ENCODE measurements at places on chromosomes 12 and 14.

- DNase-seq: no peak
Observed at GRCh38 chr12:98137278-98137677, 378.1 kb upstream of the TMPO start.

- DNase-seq: no peak
Observed at GRCh38 chr12:19971361-19972280, 396.7 kb upstream of the PDE3A start.

DNA sequence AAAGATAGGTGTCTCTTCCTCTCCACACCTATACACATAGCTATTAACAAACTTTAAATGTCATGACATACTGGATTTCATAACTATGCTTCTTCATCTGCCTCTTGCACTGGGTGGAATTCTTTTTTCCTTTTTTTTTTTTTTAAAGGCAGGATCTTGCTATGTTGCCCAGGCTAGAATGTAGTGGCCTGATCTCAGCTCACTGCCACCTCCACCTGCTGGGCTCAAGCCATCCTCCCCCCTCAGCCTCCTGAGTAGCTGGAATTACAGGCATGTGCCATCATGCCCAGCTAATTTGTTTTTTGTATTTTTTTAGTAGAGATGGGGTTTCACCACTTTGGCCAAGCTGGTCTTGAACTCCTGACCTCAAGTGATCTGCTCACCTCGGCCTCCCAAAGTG lies 4.8 kb downstream of the MRPL51 start:
- no peak for DNase-seq

GRCh38 chr12:106759526-106760183 lies 14.8 kb upstream of the RIC8B start:
- no peak for DNase-seq

- no peak for DNase-seq
Observed at GRCh38 chr14:96084796-96085195, 45.6 kb downstream of the C14orf132 start.

- DNase-seq: no peak
Observed at GRCh38 chr14:31529053-31529452, 32.2 kb upstream of the NUBPL start.

- DNase-seq: no peak
Observed at GRCh38 chr14:96264853-96265252, 8.8 kb downstream of the BDKRB1 start.

DNA sequence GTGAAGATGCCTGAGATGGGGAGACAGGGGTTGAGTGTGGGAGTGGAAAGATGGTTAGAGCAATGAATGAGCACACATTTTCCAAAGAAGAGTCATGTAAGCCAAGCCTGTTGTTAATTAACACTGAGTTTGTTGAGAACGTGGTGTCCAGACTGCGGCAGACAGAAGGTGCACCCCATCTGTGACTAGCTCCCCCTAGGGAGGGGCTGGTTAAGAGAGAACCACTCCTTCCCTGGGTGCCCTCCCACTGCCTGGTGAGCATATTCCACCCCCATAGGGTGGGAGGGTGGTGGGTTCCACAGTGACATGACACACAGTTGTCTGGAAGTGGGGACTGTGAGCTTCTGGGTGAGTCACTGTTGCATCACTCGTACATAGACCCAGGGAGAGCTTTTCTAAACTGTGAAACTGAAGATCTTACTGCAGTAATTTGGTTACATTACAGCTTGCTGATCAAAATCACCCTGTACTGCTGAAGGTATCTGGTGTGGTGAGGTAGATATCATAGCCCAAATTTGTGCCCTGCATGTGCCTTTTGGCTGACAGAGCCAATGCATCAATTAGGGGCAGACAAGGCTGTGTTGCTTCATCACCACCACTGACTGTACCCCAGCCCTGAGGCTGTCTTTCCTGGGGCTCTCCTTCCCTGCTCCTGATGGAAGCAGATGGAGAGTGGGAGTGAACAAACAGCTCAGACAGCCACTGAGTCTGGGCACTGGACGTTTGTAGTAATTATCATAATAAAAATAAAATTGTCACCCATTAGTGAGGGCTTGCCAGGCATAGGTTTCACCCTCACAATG lies 150.9 kb downstream of the EMP1 start:
- DNase-seq: peak; percentile 42

GRCh38 chr12:17334784-17335183 lies 728.8 kb upstream of the LMO3 start:
- DNase-seq: no peak

DNA sequence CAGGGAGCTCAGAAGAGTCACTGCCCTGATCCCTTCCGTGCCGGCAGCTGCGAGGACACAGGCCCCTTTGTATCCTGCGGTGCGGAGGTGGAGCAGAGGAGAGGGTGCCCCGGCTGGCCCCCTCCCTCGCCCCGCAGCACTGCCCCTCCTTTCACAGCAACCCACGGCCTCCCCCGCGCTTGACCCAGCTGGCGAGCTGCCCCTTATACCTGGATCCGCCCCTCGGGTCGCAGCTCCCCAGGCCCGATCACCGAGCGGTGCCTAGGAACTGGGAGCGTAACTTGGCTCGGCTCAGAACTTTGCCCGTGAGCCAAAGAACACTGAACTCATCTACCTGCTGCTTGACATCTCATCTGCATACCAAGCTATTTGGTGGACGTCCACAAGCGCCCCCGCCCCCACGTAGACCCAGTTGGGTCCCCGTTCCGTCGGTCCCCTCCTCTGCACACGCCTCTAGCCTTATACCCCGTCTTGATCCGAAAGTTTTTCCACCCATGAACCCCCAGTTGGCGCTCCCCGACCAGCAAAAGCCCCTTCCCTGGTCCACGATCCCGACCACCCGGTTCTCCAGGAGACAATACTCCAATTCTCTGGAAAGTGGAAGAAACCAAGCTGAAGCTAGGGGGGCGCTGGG lies 697 bp upstream of the DNAJC14 start:
- DNase-seq: peak; percentile 41

DNA sequence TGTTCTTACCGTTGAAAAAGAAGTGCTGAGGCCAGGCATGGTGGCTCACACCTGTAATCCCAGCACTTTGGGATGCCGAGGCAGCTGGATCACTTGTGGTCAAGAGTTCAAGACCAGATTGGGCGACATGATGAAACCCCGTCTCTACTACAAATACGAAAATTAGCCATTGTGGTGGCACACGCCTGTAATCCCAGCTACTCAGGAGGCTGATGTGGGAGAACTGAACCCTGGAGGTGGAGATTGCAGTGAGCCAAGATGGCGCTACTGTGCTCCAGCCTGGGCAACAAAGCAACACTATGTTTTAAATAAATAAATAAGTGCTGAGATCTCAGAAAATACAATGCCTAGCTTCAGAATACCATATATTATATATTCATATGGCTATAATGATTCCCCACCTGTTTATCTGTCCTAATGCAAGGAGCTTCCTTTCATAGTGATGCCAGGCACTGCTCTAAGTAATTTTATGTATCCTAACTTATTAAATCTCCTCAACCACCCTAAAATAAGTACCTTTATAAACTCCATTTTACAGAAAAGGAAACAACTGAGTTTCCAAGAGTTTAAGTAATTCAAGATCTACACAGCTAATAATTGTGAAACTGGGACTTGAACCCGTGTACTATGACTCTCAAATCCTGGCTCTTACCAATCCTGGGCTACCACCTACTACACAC lies 7.3 kb downstream of the PHLDA1 start:
- no peak for DNase-seq

GRCh38 chr14:20228681-20229080 lies at the start of gene OR11H7:
Gene OR11H7 (plus strand): TSS chr14:20228981.
- no peak for DNase-seq

Data from stimulated activated naive CD4-positive, alpha-beta T cell treated with Interleukin-2 at 50 U/mL for 16 hours (primary cell).